ENCODE measurements at places on chromosomes 3 and 15.

DNA sequence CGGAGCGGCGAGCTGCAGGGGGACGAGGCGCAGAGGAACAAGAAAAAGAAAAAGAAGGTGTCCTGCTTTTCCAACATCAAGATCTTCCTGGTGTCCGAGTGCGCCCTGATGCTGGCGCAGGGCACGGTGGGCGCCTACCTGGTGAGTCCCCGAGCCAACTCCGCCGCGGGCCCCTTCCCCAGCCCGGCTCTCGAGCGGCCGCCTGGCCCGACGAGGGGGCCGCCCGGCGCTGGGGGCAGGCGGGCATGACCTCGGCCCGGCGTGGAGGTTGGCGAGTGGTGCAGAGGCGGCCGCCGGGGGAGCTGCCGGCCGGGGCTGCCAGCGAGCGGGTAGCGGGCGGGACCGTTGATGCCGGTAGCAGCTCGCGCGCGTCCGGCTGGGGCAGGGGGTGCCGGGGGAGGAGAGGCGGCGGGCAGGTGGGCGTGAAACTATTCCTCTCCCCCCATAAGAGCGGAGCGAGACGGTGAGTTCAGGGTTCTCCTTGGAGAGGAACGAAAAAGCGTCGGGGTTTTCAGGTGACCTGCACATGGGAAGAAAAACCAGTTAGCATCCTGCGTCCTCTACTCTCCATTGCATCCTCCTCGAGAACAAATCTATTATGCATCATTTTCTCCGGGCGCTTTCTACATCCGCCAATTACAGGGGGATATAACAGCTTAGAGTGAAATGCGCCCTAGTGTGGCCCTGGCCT, 585 bp downstream of the SLCO3A1 start:
- DNase-seq, result no peak

- DNase-seq, result no peak
Measured at GRCh38 chr15:67892559-67893377, 52.9 kb upstream of the RNU6-1 start.

GRCh38 chr15:98738689-98739401, 90.5 kb downstream of the IGF1R start:
- DNase-seq, result no peak

DNA sequence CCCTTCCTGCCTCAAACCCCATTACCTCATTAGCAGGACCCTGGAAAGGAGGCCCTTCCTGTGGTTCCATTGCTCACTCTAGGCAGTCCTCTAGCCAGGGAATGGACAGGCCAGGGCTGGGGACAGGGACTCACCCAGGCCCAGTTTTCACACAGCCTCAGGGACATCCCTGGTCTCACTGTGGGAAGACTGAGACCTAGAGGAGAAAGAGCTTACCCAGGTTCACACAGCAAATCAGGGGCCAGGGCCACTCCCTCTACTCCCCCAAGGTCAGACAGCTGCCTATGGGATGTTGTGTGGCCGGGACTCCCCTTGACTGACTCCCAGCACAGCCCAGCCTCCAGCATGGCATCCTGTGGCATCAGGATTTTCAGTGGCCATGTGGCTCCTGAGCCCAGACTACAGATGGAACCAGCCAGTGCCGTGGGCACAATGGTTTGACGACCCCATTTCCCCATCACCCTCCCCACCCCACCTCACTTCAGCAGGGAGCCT, 49.3 kb downstream of the ADAMTS7 start:
- no peak for DNase-seq

DNA sequence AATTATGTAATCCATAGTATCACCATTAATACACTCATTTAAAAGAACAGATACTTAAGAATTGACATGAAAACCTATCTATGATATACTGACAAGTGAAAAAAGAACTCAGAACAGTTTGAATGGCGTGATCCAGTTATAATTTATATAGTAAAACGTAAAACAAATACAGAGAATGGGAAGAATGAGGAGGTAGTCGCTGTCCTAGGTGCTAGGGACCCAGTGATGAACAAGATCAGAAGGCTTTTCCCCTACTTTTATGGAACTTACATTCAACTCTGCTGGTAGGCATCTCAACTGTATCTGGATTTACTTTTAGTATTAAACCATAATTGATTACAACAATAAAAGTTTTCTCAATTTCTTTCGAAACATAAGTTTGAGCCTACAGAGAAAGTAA, 31.8 kb downstream of the GSK3B start:
- no peak for DNase-seq

GRCh38 chr3:116046350-116046749, 398.9 kb downstream of the LSAMP start:
- DNase-seq, result no peak

DNA sequence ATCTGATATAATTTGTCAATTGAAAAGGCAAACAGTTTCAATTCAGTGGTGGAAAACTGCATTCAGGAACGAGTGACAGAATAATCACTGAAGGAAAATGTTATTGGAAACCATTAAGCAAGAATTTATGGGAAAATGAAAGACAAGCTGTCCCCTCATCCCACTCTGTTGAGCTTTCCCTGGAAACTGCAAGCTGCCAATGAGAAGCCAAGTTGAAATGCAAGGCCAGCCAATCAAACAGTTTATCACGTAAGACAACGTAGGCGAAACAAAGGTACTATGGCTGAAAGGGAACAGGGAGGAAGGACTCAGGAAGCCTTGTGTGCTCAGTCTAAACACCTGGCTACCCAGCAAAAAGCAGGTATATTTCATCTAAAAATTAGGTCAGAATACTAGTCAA, 187.9 kb upstream of the ATP10A start:
- no peak for DNase-seq

DNA sequence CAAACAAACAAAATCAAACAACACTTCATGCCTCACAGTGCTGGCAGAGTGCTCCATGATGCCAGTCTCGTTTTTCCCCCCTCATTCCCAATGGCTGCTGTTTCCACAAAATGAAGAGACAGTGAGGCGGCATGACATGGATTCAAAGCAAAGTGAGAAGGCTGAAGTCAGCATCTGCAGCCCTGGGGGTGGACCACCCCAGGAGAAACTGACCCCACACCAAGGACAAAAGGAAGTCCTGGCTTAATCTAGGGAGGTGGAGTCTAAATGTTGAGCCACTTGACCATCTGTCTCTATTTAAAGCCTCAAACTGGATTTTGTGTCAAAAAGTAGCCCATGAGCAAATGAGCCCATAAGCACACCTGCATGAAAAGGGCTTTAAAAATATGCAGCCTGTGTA, 151.2 kb upstream of the RORA start:
- DNase-seq, result no peak

DNA sequence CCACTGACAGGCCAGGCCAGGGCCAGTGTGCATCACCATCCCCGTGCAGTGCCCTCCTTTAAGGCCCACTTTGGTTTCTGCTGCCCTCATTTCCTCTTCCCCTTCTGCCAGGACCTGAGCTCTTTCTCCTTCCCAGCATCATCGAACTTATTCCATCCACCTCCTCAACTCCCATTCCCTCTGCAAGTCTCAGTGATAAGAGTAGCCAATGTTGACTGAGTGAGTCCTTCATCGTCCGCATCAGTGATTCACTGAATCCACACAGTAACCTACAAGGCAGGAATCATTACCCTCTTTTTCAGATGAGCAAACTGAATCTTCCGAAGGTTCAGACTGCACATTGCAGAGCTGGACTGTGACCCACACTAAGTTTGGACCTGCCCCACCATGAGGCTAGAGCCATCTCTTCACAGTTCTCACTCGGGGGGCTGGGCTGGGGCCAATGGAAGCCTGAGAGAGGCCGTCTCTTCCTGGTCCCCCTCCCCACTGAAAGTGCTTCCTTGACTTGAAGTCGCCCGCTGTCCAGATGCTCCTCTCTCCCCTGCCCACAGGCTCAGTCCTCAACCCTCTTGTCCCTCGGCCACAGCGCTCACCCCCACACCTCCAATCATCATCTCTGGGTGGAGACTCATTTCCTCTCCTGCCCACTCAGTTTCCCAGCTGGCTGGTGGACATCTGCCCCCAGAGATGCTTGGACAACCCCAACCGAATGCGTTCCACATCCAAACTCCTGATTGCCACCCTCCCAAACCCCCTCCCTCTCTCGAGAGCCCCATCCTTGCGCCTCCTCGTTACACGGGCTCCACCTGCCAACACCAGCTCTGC, 15.2 kb upstream of the ANPEP start:
- no peak for DNase-seq

DNA sequence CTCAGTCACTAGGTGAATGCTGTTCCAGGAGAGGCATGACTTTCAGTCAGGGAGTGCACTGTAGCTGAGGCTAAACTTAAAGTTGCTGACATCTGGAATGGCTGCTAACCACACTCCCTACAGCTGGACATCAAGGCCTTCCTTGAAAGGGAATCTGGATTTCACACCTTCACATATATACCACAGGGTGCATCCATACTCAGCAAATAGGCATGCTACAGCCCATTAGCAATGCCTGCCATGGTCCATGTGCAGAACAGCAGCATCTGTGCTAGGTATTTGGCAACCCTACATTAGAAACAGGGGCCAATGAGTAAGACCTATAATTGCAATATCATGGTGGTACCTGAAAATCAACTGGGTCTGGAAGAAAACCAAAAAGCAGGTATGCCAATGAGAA, 74.8 kb downstream of the SNTN start:
- DNase-seq, result no peak

DNA sequence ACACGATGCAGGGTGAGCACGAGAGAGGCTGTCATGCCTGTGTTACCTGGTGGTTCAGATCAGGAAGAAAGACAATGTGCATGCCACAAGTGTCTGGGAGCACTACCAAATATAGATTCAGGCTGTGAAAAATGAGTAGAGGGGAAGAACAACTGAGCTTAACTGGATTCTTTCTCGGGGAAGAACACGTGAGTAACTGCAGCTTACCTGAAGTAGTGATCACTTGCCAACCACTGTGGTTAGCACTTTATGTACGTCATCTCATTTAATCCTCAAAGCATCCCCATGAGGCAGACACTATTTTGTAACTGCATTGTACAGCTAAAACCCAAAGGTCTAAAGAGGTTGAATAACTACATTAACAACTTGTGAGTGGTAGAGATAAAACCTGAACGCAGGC, 746.2 kb downstream of the TUSC7 start:
- DNase-seq, result no peak

DNA sequence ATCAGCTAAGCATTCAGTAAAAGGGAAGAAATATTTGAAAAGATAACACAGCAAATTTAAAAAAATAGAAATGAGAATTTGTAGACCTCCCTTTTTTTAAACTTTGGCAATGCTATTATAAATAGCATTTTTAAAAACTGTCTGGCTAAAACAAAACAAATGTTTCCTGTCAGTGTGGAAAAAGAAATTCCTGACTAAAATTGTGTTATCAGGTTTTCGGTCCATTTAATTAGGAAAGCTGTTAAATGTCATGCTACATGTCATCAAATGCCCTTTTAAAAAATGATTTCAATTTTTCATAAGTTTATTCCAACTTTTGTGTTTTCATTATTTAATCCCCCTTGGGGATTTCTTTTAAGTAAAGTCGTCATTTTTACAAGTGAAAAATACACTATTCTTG, 29.6 kb downstream of the COL8A1 start:
- no peak for DNase-seq

DNA sequence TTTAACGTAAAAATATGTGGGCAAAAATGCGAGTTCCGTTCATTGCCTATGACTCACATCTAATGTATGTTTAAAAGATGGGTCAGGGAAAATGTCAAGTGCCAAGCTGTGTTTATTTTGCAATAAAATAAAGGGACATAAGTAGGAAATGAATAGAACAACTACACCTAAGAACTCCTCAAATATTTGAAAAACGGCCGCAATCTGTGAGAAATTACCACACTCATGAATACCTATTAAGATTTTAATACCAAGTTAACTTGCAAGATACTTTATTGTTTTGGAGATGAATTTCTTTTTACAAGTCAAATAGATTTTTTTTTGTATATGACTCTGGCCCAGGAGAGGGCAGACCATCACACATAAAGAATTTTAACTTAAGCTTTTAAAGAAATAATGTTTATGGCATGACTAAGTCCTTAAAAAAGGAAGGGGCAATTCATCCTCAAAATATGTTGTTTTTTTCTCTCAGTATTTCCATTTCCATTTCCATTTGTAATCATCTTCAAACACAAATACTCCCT, 152.7 kb downstream of the SUCNR1 start:
- DNase-seq, result no peak

GRCh38 chr15:34657469-34658127, 74.1 kb upstream of the GOLGA8B start:
- DNase-seq, result no peak

DNA sequence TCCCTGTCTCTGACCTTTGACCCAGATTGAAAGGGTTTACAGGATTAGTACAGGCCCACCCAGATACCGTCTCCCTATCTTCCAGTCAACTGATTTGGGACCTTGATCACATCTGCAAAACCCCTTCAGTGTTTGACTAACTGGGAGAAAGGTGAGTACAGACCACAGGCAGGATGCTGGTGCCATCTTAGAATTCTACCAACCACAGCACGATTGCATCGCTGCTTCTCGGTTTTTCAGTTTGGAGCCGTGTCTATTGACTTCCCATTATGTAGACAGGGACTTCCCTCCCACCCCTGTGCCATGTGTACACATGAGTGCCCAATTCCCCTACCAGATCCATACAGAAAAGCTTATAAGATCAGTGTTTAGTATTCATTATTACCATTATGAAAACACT, 6.6 kb upstream of the KLF13 start:
- DNase-seq, result no peak

DNA sequence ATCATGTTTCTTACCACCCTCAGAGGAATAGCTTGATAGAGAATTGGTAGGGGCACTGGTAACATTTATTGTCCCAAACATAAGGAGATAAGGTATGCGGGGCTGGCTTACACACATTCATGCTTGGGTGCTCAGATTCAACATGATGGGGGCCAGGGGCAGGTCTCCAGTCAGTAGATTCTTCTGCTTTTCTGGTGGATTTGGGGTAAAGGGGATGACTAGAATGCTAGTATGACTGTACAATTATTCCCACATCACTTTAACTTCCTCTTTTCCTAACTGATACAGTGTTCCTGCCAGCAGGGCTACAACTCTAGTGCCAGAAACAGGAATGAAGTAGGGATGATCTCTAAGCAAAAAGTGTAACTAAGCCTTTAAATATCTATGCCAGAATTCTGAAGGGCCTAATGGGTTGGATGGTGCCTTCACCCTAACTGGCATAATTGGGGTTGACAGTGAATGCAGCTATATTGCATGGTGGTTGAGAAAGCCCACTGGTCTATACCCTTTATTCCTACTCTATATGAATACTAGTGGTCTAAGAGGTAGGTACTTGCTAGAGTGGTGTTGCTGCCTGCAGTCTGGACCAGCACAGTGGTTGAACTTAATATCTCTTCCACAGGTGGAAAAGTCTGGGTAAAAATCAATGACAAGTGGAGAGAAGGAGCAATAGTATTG, 117.4 kb downstream of the IL12A start:
- DNase-seq, result no peak

GRCh38 chr3:121660356-121661171, at the start of gene HCLS1:
TSS of gene HCLS1 (minus strand) at chr3:121660903. CDS start at chr3:121658347, 2,556 bp downstream.
- DNase-seq, result no peak

- DNase-seq, result no peak
Measured at GRCh38 chr3:49417516-49418120, 4.7 kb downstream of the AMT start.

Data from cortex of kidney (tissue), 1 donor.